Keratinocyte (primary cell): ENCODE measurements at places on chromosomes 5 and 9. TPM values are rescaled to one million over a fixed set of nuclear protein-coding genes. Genes with fewer than 3 reads are reported as not detected.

Gene SPATA31A6
- not detected in 3 replicates for polyA plus RNA-seq

Gene ATOX1
- polyA plus RNA-seq = 173 to 414 TPM (median 199 TPM) in 3 replicates

Gene DIMT1
- polyA plus RNA-seq = 28.2 to 49.9 TPM (median 49.5 TPM) in 3 replicates

Gene SREK1IP1
- polyA plus RNA-seq = 6.5 to 10.8 TPM (median 7.7 TPM) in 3 replicates

Gene NREP
- polyA plus RNA-seq = 3.8 to 12.3 TPM (median 9.1 TPM) in 3 replicates

Gene C1QTNF2
- 0.03 to 0.07 TPM (median 0.05 TPM) in 3 replicates for polyA plus RNA-seq

Gene RASGRF2
- 0.03 to 0.07 TPM (median 0.05 TPM) in 3 replicates for polyA plus RNA-seq

Gene ITGA1
- polyA plus RNA-seq = 0.48 to 1.4 TPM (median 1.2 TPM) in 3 replicates

Gene ESM1
- polyA plus RNA-seq = 0.07 TPM in 1 of 3 replicates, not detected in the others

Gene CMYA5
- 0.10 to 0.39 TPM (median 0.25 TPM) in 3 replicates for polyA plus RNA-seq

Gene ELAVL2
- polyA plus RNA-seq = 1.5 to 4.3 TPM (median 2.9 TPM) in 3 replicates

Gene DDX4
- polyA plus RNA-seq = 0.04 TPM in 1 of 3 replicates, not detected in the others

Gene ELOVL7
- 7.5 to 12.6 TPM (median 12.0 TPM) in 3 replicates for polyA plus RNA-seq

Gene TEK
- 0.01 to 0.05 TPM (median 0.03 TPM) in 3 replicates for polyA plus RNA-seq

Gene GCNT1
- polyA plus RNA-seq = 6.4 to 9.4 TPM (median 7.5 TPM) in 3 replicates
